ENCODE measurements at places on chromosomes 16 and 17.

DNA sequence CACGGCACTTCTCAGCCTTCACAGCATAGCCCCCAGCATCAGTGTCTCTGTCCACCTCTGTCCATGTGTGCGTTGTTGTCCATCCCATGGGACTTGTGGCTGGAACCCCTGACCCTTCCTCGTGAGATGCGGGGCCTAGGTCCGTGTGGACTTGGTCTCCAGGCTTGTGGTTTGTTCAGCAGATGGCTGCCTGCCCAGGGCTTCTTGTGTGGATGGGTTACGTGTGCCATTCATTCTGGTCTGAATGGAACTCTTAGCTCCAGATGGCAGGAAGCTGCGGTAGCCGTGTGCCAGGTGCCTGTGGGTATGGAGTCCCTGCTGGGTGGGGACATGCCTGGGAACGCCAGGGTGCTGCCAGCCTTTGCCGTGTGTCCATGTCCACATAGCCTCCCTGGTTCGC is 31.7 kb upstream of the NUDT16L1 start:
- no peak for DNase-seq

DNA sequence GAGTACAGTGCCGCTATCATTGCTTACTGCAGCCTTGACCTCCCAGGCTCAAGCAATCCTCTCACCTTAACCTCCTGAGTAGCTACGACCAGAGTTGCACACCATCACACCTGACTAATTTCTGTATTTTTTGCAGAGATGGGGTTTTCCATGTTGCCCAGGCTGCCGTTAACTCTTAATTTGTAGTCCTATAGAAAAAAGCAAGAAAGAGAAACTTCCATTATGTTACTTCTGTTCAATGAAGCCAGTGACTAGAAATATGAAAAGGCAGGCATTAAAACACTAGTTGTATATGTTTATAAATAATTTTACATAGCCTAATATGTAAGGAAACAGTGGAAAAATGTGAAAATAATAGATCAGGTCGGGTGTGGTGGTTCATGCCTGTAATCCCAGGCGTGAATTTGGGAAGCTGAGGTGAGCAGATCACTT is 9.7 kb downstream of the RAD51C start:
- no peak for DNase-seq

- DNase-seq: no peak
These were observed 191.0 kb upstream of the RPL38 start for GRCh38 chr17:74012465-74012864.

GRCh38 chr16:53666786-53667415 is 36.8 kb downstream of the RPGRIP1L start:
- DNase-seq: no peak

DNA sequence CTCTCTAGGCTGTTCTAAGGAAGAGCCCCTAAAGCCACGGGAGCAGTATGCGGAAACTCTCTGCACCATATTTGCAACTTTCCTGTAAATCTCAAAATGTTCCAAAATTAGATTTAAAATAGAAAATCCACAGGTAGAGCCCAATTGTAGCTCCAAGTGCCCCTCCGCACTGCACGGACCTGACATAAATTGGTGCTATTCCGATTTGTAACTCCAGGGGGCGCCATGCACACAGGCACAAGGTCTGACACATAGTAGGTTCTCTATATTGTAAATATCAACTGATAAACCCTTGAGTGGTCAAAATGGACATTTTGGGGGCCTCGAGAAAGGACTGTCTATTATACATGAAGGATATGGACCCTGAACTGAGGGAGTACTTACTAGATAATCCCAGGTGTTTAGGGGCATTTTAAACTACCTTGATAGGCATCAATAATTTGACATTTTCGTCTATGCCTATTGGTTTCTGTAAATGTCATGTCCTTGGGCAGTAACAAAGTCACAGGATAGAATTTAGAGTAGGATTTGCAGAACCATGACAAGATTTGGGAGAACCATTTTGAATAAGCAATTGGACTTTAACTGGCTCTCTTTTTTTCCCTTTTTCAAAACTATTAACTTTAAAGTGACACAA is 36.6 kb upstream of the TMEM132E start:
- peak; percentile 31 for DNase-seq

- DNase-seq: no peak
These were observed 78.4 kb upstream of the NKD1 start for GRCh38 chr16:50469744-50470321.

DNA sequence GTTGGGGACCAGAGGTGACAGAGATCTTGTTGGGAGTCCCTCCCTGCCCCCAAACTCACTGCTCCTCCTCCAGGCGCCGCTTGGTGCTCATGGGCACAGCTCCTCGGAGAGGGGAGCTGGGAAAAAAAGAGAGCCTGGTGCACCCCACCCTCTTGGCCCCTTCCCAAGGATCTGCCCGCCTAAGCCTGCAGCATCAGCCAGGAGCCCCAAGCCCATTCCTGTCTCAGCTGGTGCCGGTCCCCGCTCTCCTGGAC is 400 bp downstream of the HCFC1R1 start:
- no peak for DNase-seq

- no peak for DNase-seq
These were observed 346.6 kb upstream of the TNRC6C start for GRCh38 chr17:77611791-77612502.

- DNase-seq: no peak
These were observed 240.6 kb downstream of the PRKCA start for GRCh38 chr17:66542967-66543520.

- no peak for DNase-seq
These were observed 266.7 kb upstream of the CDH11 start for GRCh38 chr16:65388592-65388991.

- no peak for DNase-seq
These were observed 5.6 kb downstream of the RUNDC3A start for GRCh38 chr17:44314031-44314430.

- no peak for DNase-seq
These were observed 10.2 kb downstream of the CFAP97D1 start for GRCh38 chr17:43790311-43790940.

DNA sequence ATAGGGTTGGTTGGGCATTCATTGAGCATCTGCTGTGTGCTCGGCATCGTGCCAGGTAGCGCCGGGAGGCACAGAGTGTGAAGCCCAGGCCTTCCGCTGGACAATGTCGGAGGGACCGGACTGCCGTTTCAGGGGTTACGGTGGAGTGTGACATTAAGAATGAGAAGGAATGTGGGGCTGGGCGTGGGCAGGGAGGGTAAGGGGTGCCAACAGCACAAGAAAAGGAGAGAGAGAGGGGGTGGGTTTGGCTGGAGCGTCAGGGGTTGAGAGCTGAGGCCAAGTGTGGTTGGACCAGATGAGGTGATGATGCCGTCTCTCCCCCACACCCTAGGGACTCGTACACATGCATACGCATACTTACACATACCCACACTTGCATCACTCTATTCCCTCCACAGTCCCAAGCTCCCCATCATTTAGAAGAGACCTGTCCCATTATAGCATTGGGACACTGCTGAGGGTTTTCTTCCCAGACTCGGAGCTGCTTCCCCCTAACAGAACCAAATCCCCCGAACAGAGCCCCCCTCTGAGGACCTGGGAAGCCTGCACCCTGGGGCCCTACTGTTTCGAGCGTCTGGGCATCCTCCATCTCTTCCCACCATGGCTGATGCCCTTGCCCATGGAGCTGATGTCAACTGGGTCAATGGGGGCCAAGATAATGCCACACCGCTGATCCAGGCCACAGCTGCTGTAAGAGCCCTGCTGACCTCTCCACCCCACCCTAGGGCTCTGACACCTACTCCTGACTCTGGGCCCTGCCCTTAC is 3.3 kb upstream of the KCTD11 start:
- DNase-seq: no peak

DNA sequence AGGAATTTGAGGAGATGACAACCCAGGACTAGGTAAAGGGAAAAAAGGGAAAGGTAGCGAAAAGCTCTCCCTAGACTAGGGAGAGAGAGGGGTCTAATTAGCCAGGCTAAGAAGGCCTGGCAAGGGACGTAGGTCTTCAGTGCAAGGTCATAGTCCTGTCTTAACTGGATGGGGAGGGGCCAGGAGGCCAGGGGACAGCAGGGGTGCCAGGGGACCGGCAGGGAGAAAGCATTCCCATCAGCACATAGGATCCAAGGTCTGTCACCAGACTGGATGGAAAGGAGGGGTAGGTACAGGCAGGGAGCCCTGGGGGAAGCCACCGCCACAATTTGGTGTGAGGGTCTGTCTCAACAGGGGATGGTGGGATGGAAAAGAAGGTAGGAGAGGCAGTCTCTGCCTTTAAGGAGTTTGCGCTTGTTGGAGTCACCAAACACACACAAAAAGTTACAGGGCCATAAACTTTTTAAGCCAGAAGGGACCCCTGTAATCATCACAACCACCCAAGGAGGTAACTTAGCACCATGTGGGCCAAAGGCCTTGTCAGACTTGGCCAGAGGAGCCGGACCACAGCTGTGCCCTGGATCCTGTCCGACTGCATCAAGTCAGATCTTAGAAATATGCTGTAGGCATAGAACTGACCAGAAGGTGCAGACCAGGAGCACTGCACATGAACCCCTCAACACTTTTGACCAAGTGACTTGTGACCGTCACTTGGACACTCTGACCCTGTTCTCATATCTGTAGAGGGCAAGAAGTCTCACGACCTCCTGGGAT is 10.0 kb downstream of the AXIN2 start:
- no peak for DNase-seq

GRCh38 chr17:54785643-54786268 is 114.9 kb upstream of the TOM1L1 start:
- no peak for DNase-seq

DNA sequence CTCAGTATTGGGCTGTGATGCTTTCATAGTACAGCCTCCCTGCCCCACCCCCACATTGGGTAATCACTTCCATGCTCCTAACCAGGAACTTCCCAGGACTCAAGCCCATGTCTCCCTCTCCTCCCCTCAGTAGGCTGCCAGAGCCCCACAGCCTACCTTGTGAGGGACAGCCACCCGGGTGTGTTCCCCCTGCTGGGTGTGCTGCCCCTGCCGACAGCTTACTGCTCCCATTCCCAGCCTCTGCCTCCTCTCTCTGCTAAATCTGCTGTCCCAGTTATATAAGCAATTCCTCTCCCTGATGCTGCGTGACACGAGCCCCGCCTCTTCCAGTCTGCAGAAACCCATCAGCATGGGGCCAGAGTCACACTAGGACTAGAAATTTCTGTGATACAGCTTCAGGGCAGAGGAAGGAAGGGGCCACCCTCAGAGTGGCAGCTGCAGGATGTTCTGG is at the start of gene RSKR:
Gene RSKR, minus strand, starts transcription at position 255 of the 451 bp plus-strand sequence. Its CDS starts 24 bp downstream, at position 231.
- no peak for DNase-seq

DNA sequence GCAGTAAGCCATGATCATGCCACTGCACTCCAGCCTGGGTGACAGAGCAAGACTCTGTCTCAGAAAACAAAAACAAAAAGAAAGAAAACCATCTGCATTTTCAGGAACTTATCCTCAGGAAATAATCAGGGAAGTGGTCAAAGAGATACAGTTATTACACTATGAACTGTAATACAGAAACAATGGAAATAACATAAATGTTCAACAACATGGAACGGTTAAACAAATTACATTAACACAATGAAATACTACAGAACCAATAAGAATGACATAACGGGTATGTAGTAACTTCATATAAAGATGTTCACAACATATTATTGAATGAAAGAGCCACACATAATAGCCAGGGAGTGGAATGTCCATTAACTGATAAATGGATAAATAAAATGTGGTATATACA is 6.7 kb downstream of the BBS2 start:
- no peak for DNase-seq

GRCh38 chr16:89450537-89450936 is 39.8 kb downstream of the ANKRD11 start:
- DNase-seq: no peak

GRCh38 chr17:56893503-56893902 is 20.3 kb downstream of the TRIM25 start:
- DNase-seq: no peak

- no peak for DNase-seq
These were observed 110.7 kb downstream of the WWOX start for GRCh38 chr16:78209951-78210661.

DNA sequence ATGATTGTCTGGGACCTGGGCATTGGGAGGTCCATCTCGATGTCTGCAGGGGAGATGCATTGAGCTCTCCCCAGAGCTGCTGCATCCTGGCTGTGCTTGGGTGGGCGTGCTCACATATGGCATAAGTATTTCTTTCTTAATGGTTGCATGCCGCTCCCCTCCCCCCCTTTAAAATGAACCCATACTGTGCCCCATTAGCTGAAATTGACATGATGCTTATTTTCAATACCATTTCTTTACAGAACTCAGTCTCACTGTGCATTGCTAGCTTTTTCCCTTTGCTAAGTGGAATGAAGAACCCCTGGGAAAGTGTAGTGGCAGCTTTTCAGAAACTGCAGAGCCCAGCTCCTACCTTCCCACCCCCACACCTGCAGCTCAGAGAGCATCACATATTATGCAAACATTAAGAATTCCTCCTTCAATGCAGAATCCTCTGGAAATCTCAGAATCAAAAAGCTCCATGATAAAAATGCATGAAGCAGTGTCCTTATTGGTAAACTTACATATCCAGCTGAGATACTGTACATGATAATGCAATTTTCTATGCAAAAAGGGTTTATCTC is 56.4 kb downstream of the HS3ST4 start:
- DNase-seq: no peak

GRCh38 chr17:19497624-19498023 is 36.0 kb upstream of the SLC47A1 start:
- DNase-seq: no peak
